ENCODE measurements at places on chromosomes 7 and 10.

GRCh38 chr10:86971232-86971991, 3.1 kb downstream of the ADIRF start:
- DNase-seq: peak; percentile 91

- DNase-seq: no peak
Measured at GRCh38 chr10:29895456-29895855, 163.9 kb downstream of the JCAD start.

DNA sequence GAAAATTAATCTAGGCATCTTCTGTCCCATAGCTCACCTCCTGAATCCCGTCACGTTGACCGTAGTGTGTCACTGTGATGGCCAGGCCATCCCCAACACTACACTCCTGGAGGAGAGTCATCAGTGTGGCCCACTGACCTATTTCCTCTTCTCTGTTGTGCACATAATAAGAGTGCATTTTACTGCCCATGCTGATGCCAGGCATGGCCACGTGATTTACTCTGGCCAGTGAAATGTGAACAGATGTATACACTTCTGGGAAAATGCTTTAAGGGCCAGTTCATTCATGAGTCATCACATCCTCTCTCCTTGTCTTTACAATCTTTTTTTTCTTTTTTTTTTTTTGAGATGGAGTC, 101.9 kb upstream of the PIP4K2A start:
- no peak for DNase-seq

- DNase-seq: no peak
Measured at GRCh38 chr10:86359111-86359510, 7.5 kb downstream of the GRID1 start.

GRCh38 chr10:76285012-76285411, 853.6 kb downstream of the LRMDA start:
- DNase-seq: no peak

Measured in activated B cell treated with CpG ODN at 0.5 μM for 24 hours (primary cell).